ENCODE measurements at places on chromosomes 4 and X. TPM values are rescaled to one million over a fixed set of nuclear protein-coding genes. Genes with fewer than 3 reads are reported as not detected.

CLNK gene
- total RNA-seq, result not detected

TSPAN7 gene
- 40.0 TPM for total RNA-seq

SYP gene
- total RNA-seq, result 0.38 TPM

SPP1 gene
- 0.15 TPM for total RNA-seq

PRR32 gene
- not detected for total RNA-seq

SCML2 gene
- 2.4 TPM for total RNA-seq

PABPC4L gene
- 0.44 TPM for total RNA-seq

- H3K27ac ChIP-seq, result no peak overlapping the region
- no peaks in the 10 kb centered on the region for H3K4me1 ChIP-seq
- H3K36me3 ChIP-seq, result peaks cover 20% of the 10 kb centered on the region
- no peaks in the 10 kb centered on the region for H3K27me3 ChIP-seq
- no peak for DNase-seq
Measured at GRCh38 chr4:7009564-7009963, 33.6 kb upstream of the TADA2B start.

DNA sequence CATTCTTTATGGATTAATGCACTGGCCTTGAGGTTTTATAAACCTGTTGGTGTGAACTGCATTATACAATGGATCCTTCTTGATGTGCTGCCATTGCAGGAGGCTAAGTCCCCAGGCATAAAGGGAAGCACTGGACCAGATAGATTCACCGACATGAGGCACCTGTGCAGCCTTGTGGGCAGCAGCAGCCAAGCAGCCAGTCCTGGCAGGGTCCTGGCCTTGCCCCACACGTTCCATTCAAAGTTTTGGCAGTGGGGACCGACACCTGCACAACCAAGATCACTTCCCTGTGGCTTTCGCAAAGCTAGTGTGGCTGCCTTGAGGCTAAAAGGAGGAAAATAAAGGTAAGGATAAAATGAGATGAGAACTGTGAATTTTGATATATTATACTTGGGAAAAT is 53.1 kb downstream of the TMEM156 start:
- no peak overlapping the region for H3K4me3 ChIP-seq
- no peak overlapping the region for H3K27ac ChIP-seq
- no peaks in the 10 kb centered on the region for H3K27me3 ChIP-seq

DNA sequence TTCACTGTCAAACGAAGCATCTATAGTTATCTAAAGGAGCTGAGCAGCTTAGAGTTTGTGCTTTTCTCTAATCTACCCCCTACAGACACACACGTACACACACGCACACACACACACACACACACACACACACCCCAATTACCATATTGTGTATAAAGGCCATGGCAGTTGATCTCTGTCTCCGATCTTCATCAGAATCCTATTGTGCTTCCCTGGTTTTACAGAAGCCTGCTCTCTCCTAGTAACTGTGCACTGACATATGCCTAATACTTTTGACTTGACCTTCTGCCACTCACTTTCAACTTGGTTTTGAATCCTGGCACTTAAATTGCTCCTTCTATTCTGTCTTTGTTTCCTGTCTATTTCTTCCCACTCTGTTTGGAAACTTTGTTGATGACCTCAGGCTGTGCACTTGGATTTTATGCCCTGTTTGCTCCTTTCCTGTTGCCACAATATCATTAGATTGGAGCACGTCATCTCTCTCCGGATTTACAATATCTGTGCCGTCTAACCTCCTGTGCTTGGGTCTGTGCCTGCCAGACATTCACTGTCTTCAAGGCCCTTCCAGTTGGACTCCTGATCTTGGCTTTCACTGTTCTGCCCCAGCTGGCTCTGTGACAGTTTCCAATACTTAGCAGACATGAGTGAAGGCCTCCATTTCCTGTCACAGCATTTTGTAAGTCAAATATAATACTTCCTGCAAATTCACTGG is 928.1 kb downstream of the FAT4 start:
- H3K36me3 ChIP-seq, result no peaks in the 10 kb centered on the region
- no peak for DNase-seq
- no peak overlapping the region for H3K27ac ChIP-seq
- no peak overlapping the region for H3K4me3 ChIP-seq
- no peaks in the 10 kb centered on the region for H3K4me1 ChIP-seq
- H3K27me3 ChIP-seq, result no peaks in the 10 kb centered on the region

DNA sequence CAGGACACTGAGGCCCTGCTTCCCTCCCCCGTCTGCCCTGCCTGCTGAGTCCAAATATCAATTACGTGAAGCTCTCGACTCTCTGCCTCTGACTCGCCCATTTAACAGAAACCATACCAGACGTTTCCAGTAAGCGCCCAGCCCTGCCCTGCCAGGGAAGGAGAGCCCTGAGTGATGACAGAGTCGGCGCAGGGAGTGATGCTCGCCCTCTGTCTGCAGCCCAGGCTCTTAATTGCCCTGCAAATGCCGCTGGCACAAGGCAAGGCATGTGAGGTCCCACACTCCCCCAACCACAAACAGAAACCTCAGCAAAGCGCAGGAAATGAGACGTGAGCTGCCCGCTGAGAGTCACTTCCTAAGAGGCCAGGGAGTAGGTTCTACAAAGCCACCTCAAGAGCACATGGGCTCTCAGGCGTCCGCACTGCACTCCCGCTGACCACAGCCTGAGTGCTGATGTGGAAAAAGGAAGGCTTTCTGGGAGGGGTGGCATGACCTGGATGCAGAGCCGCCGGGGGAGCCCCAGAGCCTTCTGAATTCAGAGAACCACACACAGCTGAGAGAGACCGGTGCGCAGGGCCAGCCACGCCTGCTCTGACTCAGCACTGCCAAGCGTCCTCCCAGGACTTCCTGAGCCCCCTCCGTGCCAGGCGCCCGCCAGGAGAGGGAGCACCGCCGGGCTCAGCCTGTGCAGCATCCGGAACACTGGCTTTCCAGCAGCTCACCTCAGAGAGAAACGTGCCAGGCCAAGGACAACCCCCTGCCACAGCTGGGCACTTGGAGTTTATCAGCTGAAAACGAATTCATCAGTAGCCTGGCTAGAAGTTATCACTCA is 5.3 kb downstream of the ZFYVE28 start:
- peak overlapping the region; percentile 77 for H3K27ac ChIP-seq
- peak; percentile 64 for DNase-seq
- peak overlapping the region; percentile 29 for H3K4me3 ChIP-seq
- H3K4me1 ChIP-seq, result peaks cover 40% of the 10 kb centered on the region
- H3K36me3 ChIP-seq, result no peaks in the 10 kb centered on the region
- peaks cover 28% of the 10 kb centered on the region for H3K27me3 ChIP-seq

DNA sequence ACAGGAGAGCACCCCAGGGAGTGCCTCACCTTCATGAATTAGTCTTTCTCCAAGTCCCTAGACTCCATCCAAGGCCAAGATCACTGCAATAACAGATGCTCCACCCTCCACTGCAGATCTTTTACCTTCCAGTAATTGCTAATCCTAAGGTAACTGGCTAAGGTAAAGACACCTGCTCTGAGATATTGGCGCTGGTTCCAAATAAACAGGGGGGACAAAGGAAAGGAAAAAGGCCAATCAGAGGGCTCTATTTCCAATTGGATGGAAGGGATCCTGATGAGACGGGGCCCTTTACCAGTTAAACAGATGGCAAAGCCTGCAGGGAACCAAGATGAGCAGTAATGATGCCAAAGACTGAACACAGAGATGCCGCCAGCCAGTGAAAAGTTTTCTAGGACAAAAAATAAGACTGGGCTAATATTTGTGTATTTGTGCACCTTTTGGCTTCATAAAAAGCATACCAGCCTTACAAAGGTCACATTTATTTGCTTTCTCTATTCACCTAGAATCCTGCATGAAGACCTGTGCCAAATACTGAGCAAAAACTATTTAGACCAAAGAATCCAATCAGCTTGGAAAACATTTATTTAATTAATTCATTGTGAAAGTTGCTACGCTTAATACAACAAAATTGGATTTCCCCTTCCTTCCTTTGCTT is 148.5 kb downstream of the PPP3CA start:
- H3K27ac ChIP-seq, result no peak overlapping the region
- H3K4me3 ChIP-seq, result no peak overlapping the region
- H3K36me3 ChIP-seq, result no peaks in the 10 kb centered on the region
- no peak for DNase-seq
- no peaks in the 10 kb centered on the region for H3K27me3 ChIP-seq

GRCh38 chrX:108641589-108642272 is 94.6 kb downstream of the IRS4 start:
- no peaks in the 10 kb centered on the region for H3K4me1 ChIP-seq
- DNase-seq, result no peak
- H3K27ac ChIP-seq, result no peak overlapping the region
- no peaks in the 10 kb centered on the region for H3K27me3 ChIP-seq
- H3K36me3 ChIP-seq, result no peaks in the 10 kb centered on the region
- H3K4me3 ChIP-seq, result no peak overlapping the region

GRCh38 chr4:10046471-10046870 is 25.2 kb upstream of the SLC2A9 start:
- H3K36me3 ChIP-seq, result no peaks in the 10 kb centered on the region
- no peak overlapping the region for H3K4me3 ChIP-seq
- H3K27me3 ChIP-seq, result no peaks in the 10 kb centered on the region
- no peak overlapping the region for H3K27ac ChIP-seq

- no peaks in the 10 kb centered on the region for H3K4me1 ChIP-seq
- H3K36me3 ChIP-seq, result no peaks in the 10 kb centered on the region
- H3K27me3 ChIP-seq, result no peaks in the 10 kb centered on the region
- no peak within 1 kb of the TSS for H3K27ac ChIP-seq
Measured at GRCh38 chrX:140504371-140505324, at the start of gene SOX3. Gene SOX3 (minus strand): TSS chrX:140505069. CDS start chrX:140505060, 9 bp downstream.

DNA sequence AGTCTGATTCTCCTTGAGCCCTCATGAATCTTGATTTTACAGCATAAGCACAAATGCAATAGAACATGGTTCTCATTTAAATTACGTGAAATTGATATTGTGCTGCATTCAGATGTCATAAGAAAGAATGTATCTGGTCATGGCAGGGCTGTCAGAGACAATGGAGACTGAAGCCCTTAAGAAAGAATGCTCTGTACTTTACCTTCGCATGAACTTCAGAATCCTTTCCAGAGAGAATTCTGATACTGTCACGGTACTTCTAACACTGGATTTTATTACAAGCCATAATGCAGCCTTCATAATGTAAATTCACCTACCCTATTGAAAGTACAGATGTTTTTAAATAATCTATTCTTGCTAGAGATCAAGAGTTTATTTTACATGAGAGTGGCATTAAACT is 677.9 kb upstream of the ADGRL3 start:
- H3K4me3 ChIP-seq, result no peak overlapping the region
- no peaks in the 10 kb centered on the region for H3K4me1 ChIP-seq
- H3K27ac ChIP-seq, result no peak overlapping the region
- H3K27me3 ChIP-seq, result no peaks in the 10 kb centered on the region

GRCh38 chr4:173013232-173013930 is 155.2 kb upstream of the GALNT7 start:
- DNase-seq, result no peak
- H3K4me1 ChIP-seq, result no peaks in the 10 kb centered on the region
- H3K4me3 ChIP-seq, result no peak overlapping the region
- H3K36me3 ChIP-seq, result no peaks in the 10 kb centered on the region

GRCh38 chrX:74506317-74507115 is 85.2 kb downstream of the SLC16A2 start:
- H3K27ac ChIP-seq, result no peak overlapping the region
- no peaks in the 10 kb centered on the region for H3K36me3 ChIP-seq
- no peaks in the 10 kb centered on the region for H3K27me3 ChIP-seq
- DNase-seq, result no peak

- no peaks in the 10 kb centered on the region for H3K4me1 ChIP-seq
- no peak overlapping the region for H3K4me3 ChIP-seq
- no peaks in the 10 kb centered on the region for H3K27me3 ChIP-seq
- H3K27ac ChIP-seq, result no peak overlapping the region
- H3K36me3 ChIP-seq, result no peaks in the 10 kb centered on the region
Measured at GRCh38 chrX:41022566-41022965, 62.7 kb upstream of the USP9X start.

DNA sequence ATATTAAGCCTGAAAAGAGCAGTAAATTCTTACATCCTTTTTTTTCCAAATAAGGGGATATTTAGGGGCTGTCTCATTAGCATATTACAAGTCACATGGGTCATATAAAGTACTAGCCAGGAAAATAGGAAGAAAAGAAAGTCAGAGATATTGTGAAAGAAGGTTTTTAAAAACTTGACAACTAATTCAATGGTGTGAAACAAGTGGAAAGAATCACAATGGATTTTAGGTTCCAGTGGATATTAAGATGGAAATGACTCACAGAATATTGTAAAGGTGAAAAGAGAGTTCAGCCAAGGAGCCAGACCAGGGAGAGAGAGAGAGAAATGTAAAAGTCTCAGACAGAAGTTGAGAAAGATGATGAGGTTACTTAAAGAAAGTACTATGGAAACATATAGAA is 297.2 kb downstream of the IQCM start:
- H3K4me3 ChIP-seq, result no peak overlapping the region
- H3K36me3 ChIP-seq, result no peaks in the 10 kb centered on the region
- H3K27ac ChIP-seq, result no peak overlapping the region
- DNase-seq, result no peak
- H3K27me3 ChIP-seq, result no peaks in the 10 kb centered on the region
- H3K4me1 ChIP-seq, result no peaks in the 10 kb centered on the region

GRCh38 chrX:68842781-68843581 is 14.2 kb downstream of the EFNB1 start:
- peaks cover 16% of the 10 kb centered on the region for H3K4me1 ChIP-seq
- H3K27ac ChIP-seq, result peak overlapping the region; percentile 65
- no peaks in the 10 kb centered on the region for H3K27me3 ChIP-seq
- no peak for DNase-seq

GRCh38 chr4:27873596-27873995 is 1013.0 kb downstream of the STIM2 start:
- no peaks in the 10 kb centered on the region for H3K36me3 ChIP-seq
- H3K4me3 ChIP-seq, result no peak overlapping the region
- no peak for DNase-seq
- H3K27ac ChIP-seq, result no peak overlapping the region
- H3K27me3 ChIP-seq, result no peaks in the 10 kb centered on the region

DNA sequence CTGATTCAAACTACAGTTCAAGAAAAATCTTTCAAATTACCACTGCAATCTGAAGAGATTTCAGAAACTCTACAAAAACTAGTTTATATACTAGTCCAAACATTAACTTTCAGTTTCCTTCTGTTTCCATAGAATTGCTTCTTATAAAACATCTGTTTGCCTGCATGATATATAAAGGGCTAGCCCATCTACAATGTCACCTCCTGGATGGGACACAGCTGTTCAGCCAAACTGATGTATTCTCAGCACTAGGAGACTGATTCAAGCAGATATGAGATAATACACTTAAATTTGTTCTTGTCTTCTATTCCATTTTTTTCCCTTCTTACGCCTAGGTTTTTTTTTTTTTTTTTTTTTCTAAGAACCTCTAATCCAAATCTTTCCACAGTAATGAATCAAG is 1569.7 kb upstream of the IGFBP7 start:
- H3K4me3 ChIP-seq, result no peak overlapping the region
- no peaks in the 10 kb centered on the region for H3K36me3 ChIP-seq
- no peaks in the 10 kb centered on the region for H3K4me1 ChIP-seq
- no peak for DNase-seq

DNA sequence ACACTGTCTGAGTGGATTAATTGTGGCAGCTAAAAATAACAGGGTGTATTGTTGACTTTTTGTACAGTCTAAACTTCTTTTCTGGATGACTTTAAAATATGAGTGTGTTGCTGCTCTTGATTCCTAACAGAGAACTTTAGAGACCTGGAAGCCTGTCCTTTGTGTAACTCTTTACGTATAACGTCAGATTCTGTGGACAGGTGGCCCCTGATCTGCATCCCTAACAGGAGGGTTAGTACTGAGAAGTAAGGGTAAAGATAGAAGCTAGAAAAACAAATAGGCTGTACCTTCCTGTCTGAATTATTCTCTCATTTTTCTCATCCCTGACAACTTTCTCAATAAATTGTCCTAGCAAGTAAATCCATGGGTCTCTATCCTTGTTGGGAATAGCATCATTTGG is 105.7 kb upstream of the LIMCH1 start:
- no peaks in the 10 kb centered on the region for H3K36me3 ChIP-seq
- H3K27ac ChIP-seq, result no peak overlapping the region
- no peaks in the 10 kb centered on the region for H3K27me3 ChIP-seq

GRCh38 chrX:73821921-73822559 is 259.0 kb downstream of the CHIC1 start:
- no peak overlapping the region for H3K4me3 ChIP-seq
- H3K36me3 ChIP-seq, result no peaks in the 10 kb centered on the region
- H3K27ac ChIP-seq, result no peak overlapping the region
- H3K4me1 ChIP-seq, result no peaks in the 10 kb centered on the region
- no peak for DNase-seq
